Chondrocyte (in vitro differentiated cells): ENCODE measurements at places on chromosomes 5 and 9. TPM values are rescaled to one million over a fixed set of nuclear protein-coding genes. Genes with fewer than 3 reads are reported as not detected.

The TAS2R1 gene
- total RNA-seq: 1.6 to 1.7 TPM in 2 of 3 replicates, not detected in the other

The PCDHGB4 gene
- total RNA-seq: 12.6 to 14.2 TPM (median 14.2 TPM) in 3 replicates

DNA sequence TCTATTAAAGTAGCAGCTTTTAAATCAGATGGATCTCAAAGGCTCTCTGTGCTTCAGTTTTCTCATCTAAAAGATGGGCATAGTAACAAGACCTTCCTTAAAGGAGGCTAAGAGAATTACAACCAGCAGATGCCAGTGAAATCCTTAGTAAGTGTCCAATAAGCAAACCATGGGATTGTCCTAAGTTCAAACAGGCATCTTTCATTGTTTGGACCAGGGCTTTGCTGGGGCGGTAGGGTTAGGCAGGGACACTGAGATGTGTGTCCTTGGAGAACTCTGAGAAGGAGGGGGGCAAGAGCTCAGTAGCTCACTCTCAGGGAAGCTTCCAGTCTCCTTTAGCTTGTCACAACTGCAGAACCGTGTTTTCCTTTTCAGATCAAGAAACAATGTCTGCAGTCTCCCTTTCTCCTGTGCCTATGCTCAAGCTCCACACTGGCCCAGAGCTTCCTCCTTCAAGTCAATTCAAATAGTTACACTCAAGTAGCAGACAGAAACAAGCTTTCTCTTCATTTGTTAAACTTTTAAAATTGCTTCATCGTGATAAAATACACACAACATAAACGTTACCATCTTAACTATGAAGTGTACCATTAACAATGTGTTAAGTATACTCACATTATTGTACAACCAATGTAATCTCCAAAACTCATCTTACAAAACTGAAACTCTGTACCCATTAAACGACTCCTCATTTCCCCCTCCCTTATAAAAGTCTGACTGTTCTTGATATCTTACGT lies 216.2 kb downstream of the PIK3R1 start:
- no peak for DNase-seq

GRCh38 chr5:145922059-145922458 lies 14.3 kb upstream of the SH3RF2 start:
- DNase-seq: no peak

GRCh38 chr9:83706676-83707517 lies 861 bp downstream of the UBQLN1 start:
- DNase-seq: no peak

GRCh38 chr5:132264546-132265335 lies 7.2 kb downstream of the PDLIM4 start:
- DNase-seq: no peak

GRCh38 chr5:175617447-175617846 lies 40.4 kb upstream of the HRH2 start:
- DNase-seq: no peak

GRCh38 chr9:113898151-113898550 lies 22.0 kb downstream of the ZNF618 start:
- no peak for DNase-seq

GRCh38 chr5:58795327-58795726 lies 212.5 kb downstream of the RAB3C start:
- no peak for DNase-seq

DNA sequence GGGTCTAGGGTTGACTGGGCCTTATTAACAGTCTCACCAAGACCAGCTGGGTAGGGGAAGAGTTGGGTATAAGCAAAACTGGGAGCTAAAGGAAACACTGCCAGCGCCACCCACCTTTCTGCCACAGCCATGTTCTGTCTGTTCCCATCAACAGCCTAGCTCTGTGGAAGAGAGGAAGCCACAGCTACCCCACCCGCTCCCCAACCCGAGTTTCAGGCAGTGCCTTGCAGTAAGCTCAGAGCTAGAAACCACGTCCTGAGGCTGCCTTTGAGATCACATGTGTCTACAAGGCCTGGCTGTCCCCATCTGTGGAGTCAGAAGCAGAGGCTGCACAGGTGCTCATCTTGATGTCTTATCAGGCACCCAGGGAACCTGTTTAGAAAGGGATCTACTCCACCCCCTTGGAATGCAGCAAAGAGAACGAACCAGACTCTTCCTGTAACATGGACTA lies 15.3 kb downstream of the HNRNPH1 start:
- no peak for DNase-seq

DNA sequence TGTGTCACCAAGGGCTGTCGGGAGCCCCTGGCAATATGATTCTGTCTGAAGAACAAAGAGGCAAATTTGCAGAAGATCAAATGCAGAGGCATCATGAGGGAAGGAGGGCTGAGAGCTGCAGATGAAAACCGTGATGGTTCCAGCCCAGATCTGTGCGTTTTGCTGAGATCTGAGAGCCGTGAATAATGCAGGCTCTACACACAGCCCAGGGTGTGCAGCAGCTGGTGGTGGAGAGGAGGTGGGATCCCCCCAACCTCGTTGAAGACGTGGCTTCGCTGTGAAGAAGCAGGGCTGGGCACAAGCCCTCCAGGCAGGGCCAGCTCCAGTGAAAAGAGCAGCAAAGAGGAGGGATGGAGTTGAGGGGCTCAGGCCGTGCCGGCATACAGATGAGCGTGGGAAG lies 75.5 kb downstream of the TSPAN17 start:
- no peak for DNase-seq

DNA sequence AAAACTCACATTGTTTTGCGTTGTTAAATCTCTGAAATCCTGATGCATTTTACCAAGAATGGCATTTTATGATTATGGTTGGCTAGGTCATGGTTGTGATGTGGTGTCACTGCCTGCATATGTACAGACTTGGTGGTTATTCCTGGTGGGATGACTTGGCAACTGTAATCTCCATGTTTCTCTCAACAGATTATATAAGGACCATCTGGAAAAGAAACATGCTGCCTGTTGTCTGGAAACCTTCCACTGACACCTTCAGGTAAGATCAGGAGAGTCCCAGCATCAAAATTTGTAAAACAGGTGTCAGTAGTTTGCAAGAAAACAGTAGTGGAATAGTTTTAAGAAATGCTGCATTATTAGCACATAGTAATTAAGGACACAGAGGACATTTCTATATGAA lies 3.0 kb upstream of the ACER2 start:
- DNase-seq: no peak

- DNase-seq: no peak
These were observed 26.8 kb downstream of the C5orf15 start for GRCh38 chr5:133941456-133942196.

- no peak for DNase-seq
These were observed 155.2 kb downstream of the GAS1 start for GRCh38 chr9:86792136-86792535.
